CD8-positive, alpha-beta memory T cell (primary cell): ENCODE measurements at places on chromosomes 16 and 17. TPM values are rescaled to one million over a fixed set of nuclear protein-coding genes. Genes with fewer than 3 reads are reported as not detected.

DNA sequence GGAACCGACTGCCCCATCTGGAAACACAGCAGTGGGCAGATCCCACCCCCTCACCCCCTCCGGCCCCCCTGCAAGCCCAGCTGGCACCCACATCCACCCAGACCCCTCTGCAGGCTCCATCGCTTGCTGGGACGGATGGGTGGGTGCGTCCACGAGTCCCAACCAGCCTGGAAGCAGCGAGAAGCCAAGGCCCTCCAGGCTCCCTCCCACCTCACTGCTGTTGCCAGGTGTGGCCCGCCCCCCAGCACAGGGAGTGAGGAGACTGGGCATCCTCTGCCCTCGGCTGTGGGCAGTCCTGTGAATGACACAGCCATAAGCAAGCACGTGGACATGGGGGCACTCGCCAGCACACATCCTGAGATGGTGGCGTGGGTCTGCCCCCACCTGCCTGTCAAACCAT is 11.4 kb downstream of the TMEM11 start:
- DNase-seq = no peak

PRAC2 gene
- polyA plus RNA-seq = not detected

- DNase-seq = peak; percentile 8
These were observed 15.8 kb downstream of the MEOX1 start for GRCh38 chr17:43645765-43646481.

LPCAT2 gene
- polyA plus RNA-seq = 0.29 TPM

SLC22A31 gene
- polyA plus RNA-seq = not detected

- peak; percentile 43 for DNase-seq
These were observed 8.8 kb downstream of the CYGB start for GRCh38 chr17:76528528-76529223.

DNA sequence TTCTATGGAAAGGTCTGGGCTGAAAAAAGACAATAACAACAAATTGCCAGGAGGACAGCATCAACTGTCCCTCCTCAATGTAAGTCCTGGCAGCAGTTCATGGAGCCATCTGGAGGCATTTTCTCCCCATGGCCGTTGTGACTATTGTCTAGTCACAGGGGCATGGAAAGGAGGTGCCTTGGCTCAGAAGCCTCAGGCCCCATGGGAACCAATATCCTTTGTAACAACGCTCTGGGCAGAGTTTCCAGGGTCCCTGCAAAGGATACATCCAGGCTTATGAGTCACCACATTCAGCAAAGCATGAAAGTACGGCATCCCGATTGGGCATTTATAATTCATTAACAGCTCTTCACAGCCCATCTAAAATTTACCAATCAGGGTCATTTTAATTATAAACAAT is 85.2 kb downstream of the GLG1 start:
- no peak for DNase-seq

HOXB6 gene
- not detected for polyA plus RNA-seq

HAPSTR1 gene
- 21.3 TPM for polyA plus RNA-seq

CACNG3 gene
- not detected for polyA plus RNA-seq

DNA sequence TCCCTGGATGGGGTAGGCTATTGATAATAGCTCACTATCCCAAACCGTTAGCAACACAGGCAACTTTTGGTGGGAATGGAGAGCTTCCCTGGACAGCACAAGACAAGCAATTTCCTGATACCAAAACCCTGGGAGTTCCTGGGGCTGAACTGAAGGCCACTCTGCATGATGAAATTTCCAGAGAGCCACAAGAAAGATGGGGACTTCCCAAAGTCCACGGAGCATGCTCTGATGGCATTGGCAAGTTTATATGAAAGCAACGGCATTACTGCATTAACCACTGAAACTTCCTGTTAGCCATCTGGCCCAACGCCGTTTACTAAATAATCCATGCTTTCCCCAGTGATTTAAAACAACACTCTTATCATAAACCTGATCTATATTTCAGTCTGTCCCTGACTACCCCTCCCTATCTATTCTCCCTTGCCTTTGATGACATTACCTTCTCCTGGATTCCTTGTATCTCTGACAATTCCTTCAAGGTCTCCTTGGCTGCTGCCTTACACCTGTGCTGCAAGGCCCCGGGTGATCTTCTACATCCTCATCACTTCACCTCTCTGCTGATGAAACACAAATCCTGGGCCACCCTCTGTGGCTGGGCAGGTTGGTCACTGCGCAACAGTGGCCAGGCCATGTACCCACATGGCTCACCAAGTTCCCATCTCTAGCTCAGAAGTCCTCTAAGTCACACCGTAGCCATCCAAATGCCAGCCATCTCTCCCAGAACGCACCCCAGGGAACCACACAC is 108.5 kb upstream of the RCVRN start:
- no peak for DNase-seq

- DNase-seq = no peak
These were observed 189.9 kb downstream of the FTO start for GRCh38 chr16:53893731-53894435.

DNA sequence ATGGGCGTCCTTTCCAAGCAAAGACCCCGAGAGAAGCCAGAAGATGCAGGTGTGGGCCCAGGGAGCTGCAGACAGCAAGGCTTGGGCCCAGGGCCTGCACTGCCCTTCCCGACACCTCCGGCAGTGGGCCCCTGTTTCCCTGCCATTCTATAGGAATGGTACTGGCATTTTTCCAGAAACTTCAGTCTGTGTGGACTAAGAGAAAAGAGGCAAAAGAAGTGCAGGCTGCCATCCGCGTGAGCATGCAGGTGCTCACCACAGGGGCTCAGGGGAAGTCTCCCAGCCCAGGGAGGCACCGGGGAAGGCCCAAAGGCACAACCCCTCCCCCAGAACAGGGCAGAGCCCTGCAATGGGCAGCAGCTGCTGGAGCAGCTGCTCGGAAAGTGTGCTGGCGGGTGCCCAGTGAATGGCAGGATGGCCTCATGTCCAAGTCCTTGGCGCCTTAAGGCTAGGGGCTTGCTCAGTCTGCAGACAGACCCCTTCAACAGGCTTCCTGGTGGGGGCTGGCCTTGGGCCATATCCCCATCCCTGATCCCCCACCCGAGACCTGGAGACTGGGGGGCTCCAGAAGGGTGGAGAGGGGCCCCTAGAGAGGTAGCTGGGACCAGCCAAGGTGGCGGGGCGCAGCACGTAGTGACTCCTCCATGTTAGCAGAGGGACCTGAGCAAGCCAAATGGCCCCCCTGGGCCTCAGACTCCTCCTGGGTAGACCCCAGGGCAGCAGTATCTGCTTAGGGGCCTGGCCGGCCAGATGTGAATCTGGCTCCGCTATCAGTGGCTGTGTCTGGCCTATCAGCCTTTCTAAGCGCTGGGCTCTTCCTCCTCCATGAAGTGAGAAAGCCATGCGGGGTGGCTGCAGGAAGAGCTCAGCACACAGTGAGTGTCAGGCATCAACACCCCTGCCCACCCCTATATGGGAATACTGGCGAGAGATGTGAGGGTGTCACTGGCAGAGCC is 6.7 kb upstream of the TPPP3 start:
- no peak for DNase-seq

GRCh38 chr16:2744711-2745110 is 7.7 kb upstream of the SRRM2 start:
- DNase-seq = no peak

DNA sequence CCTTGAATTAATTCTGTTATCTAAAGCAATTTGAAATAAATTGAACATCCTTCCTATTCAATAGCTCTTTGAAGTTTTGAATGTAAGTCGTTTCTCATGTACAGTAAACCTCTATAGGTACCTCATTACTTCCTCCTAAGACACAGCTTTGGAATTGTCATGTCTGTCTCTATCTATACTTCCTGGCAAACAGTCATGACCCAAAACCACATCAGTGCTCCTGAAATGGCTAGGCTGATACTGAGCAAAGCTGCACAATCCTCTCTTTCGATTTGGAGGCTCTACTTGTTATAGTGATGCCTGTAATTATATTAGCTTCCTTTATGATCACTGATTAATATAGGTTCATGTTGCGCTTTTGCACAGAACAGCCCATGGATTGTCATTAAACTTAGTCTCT is 110.1 kb downstream of the ADAMTS18 start:
- no peak for DNase-seq

DNA sequence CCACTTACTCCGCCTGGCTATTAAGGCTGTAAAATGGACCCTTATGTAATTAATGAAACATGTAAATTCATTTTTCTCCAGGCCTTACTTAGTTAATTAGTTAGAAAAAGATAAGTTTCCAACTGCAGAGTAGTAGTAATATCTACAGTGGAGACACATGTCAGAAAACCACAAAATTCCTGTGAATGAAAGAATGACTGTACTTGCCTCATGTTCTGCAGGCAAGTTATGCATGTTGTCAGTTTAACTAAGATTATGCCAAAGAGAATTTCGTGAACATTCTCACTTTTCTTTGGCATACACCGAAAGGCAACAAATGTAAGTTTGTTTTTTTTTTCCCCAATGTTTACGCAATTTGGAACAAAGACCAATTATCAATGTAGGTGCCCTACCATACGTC is 16.8 kb upstream of the CCL1 start:
- no peak for DNase-seq

GRCh38 chr17:36544307-36545076 is at the start of gene GGNBP2:
Gene GGNBP2 (plus strand): TSS chr17:36544919. CDS start chr17:36545725, 806 bp downstream.
- DNase-seq = peak; percentile 96

SLC5A2 gene
- polyA plus RNA-seq = 2.0 TPM

GRCh38 chr16:30346286-30346685 is 8.8 kb downstream of the CD2BP2 start:
- DNase-seq = no peak

CTRB1 gene
- not detected for polyA plus RNA-seq

DNA sequence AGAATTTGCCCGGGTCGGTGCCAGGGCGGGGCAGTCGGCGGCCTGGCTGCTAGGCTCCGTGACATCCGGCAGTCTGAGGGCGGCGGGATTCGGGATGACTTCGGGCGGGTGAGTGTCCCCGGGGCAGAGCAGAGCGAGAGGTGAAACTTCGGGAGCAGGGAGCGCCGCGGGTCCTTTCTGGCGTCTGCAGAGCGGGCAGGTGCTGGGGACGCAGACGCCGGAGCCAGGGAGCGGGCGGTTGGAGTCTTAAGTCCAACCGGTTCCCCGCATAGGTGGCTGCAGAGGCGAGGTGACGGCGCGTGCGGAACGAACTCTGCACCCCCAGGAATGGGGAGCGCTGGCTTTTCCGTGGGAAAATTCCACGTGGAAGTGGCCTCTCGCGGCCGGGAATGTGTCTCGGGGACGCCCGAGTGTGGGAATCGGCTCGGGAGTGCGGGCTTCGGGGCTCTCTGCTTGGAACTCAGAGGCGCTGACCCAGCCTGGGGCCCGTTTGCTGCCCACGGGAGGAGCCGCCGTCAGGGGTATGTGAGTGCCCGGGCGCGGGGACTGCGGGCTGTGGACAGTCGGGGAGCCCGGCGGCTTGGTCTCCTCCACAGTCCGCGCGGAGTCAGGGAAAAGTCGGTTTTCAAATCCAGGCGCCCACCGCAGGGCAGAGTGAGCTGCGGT is at the start of gene B4GALNT2:
Gene B4GALNT2, plus strand, starts transcription at position 71 of the 666 bp plus-strand sequence. Its CDS starts 24 bp downstream, at position 95.
- no peak for DNase-seq

DNA sequence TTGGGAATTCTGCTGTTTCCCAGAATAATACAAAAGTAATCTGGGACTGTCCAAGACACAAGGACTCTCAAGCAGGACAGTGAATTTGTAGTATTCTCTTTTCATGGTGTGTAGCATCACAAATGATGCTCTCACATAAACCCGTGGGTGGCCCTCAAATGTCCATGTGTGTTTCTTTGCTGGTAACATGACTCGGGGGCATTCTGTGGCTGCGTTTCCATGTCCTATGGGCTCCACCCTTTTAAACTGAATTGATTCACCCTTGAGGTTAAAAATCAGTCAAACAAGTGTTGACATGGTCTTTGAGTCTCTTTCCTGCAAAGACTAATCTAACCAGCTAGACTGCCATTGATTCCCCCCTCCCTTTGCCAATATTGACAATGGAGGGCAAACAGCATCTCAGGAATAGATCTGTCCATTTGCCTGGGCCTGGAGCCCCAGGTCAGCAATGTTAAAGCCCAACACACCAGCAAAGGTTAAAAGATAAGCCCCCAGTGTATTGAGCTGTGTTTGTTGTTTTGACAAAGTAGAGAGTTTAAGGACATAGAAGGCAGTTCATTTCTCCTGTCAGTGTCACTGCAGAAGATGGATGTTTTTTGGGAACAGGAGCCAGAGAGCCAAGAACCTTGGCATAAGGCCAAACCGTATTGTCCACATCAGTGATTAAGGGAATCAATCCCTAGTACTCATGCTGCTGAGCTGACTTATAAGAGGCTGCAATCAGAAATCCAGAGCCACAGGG is 117.1 kb upstream of the COX10 start:
- DNase-seq = no peak

DNA sequence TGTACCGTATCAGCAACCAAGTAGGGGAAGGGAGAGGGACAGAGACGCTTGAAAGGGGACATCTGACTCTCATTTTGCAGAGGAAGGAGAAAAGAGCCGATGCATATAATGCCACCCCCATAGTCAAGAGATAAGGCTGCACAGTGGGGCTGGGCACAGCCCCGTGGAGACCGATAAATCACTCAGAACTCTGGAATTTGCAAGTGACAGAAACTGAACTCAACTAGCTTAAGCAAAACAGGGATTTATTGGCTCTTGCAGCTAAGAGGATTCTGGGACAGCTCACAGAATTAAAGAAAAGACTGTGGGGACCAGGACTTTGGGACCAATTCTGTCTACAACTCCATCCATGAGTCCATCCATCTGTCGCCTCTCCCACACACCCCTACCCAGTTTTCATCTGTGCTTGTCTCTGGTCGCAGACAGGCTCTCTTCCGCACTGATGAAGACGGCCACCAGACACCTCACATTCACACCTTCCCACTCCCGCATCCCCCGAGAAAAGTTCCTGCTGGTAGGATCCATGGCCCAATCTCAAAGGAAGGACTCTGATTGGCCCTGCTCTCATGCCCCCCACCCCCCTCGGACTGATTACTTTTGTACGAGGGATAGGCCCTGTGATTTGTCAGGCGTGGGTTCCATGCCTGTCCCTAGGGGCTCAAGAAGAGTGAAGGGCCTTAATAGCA is 105.9 kb upstream of the RPL38 start:
- no peak for DNase-seq

EPN3 gene
- polyA plus RNA-seq = not detected

GRCh38 chr16:47278306-47278970 is 134.7 kb upstream of the NETO2 start:
- no peak for DNase-seq

PCGF2 gene
- polyA plus RNA-seq = 0.09 TPM

NGFR gene
- polyA plus RNA-seq = 0.37 TPM

DNA sequence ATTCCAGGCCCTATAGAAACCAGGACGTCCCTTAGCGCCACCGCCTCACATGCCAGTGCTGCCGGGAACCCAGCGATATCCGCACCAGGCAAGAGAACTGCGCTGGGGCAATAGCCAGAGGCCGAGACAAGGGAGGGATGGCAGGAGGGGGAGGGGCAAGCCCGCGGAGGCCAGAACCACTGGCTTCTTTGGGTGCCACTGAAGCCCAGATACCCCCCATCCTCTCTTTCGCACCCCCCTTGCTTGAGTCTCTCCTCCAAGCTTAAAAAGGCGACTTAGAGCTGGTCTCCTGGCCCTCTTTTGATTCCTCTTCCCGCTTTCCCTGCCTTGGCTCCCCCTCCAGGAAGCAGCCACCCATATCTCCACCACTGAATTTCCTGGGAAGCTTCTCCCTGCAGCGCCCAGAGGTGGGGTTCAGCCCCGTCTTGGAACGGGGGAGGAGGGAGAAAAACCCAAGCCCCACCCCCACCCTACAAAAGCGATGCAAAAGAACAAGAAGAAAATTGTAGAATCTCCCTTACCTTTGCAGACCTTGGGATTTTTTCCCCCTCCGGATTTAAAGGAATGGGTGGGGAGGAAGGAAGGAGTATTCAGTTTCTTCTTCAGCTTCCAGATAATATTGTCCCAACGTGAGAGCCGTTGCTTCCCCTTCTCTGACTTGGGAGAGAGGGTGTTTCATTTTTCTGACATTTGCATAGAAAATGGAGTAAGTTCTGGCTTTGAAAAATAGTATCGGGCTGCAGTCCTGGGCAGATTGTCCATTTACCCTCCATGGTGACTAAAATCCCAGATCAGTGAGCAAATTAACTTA is 622 bp downstream of the HOXB6 start:
- no peak for DNase-seq
